Tibial nerve (tissue), 4 donors: ENCODE measurements at places on chromosomes 12 and 14. TPM values are rescaled to one million over a fixed set of nuclear protein-coding genes. Genes with fewer than 3 reads are reported as not detected.

Gene TMEM253
- 0.63 TPM for total RNA-seq

GRCh38 chr14:37203423-37203822 is 5.7 kb downstream of the MIPOL1 start:
- H3K36me3 ChIP-seq, result peaks cover 9% of the 10 kb centered on the region
- no peak overlapping the region for H3K4me3 ChIP-seq
- no peaks in the 10 kb centered on the region for H3K27me3 ChIP-seq
- DNase-seq, result no peak
- H3K4me1 ChIP-seq, result no peaks in the 10 kb centered on the region

GRCh38 chr12:13062669-13063068 is 18.5 kb downstream of the FAM234B start:
- no peak overlapping the region for H3K27ac ChIP-seq
- no peak for DNase-seq
- peaks cover 5% of the 10 kb centered on the region for H3K36me3 ChIP-seq
- H3K4me3 ChIP-seq, result no peak overlapping the region
- no peaks in the 10 kb centered on the region for H3K27me3 ChIP-seq

Gene KRT81
- not detected for total RNA-seq

DNA sequence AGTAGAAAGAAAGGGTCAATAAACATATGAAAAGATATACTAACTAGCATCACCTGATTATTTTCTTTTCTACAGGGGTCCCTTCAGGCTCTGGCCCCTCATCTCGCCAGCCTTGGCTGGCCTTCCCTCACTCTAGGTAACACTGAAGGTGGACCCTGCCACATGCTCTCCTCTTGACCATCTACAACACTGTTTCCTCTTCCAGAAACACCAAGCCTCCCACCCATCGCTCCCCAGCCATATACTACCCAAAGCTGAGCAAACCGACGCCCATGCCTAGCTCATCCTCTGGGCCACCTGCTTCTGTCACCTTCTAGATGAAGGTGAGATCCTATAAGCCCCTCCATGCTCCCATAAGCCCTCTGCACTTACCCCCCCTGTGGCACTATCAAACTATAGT is 14.8 kb downstream of the ANAPC5 start:
- no peaks in the 10 kb centered on the region for H3K4me1 ChIP-seq
- no peaks in the 10 kb centered on the region for H3K27me3 ChIP-seq
- H3K36me3 ChIP-seq, result peaks cover 93% of the 10 kb centered on the region

Gene CCDC88C
- total RNA-seq, result 12.6 TPM
